ENCODE measurements at places on chromosomes 11 and 22.

DNA sequence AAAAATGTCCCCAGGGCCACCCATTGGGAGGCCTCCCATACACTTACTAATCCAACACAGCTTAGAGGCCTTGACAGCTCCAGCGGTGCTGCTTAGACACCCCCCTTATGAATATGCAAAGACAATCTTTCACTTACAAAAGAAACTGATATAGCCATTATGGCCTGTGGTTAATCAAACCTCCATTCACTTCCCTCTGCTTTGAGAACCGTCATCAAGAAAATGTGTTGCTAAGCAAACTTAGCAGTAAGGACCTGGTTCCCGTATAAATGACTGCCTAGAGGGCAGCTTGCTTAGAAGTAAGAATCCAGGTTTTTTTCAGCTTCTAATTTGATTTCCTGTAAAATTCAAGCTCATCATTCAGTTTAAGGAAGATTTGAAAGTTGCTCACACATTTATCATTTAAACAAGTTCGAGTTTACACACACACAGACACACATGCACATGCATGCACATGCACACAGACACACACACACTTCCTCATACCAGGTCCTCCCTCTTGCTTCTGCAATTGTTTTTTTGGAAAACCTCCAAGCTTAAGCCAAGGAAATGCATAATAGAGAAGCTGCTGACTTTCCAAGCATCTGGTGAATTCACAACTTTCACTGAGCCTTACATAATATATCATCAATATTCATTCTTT is 137.7 kb upstream of the BLID start:
- no peak for DNase-seq

- DNase-seq = no peak
These were observed 31.8 kb upstream of the GUCY1A2 start for GRCh38 chr11:107050121-107050520.

DNA sequence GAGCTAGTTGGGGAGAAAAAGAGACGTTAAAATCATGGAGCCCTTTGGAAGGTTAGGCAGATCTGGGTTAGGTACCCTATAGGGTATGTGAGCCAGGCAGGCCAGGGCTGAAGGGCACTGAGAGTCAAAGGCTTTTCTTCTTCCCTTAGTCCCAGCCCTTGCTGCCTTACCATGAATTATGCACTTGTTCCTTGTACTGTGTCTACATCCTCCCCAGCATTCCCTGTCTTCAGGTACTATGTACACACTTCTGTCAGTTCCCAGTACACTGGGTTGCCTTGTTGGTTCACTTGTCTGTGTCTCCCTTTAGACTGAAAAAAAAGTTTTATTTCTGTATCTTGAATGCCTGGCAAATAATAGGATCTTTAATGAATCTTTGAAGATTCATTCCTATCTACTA is 16.9 kb downstream of the RNF185 start:
- DNase-seq = no peak

DNA sequence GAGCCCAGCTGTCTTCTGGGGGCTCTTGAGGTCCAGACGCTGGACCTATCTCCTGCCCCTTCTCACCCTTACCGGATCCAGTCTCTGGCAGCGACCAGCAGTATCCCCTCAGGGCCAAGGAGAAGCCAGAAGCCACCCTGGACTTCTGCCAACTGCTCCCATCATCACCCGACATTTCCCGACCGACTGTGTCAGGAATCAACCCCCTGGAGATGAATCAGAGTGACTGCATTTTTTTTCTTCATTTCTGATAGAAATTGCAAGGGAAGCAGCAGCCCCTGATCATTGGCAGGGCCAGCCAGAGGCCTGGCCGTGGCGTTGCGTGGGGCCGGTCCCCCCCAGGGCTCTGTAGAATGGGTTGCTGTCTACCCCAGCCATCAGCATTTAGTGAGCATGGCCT is 5.2 kb upstream of the LIF start:
- no peak for DNase-seq

DNA sequence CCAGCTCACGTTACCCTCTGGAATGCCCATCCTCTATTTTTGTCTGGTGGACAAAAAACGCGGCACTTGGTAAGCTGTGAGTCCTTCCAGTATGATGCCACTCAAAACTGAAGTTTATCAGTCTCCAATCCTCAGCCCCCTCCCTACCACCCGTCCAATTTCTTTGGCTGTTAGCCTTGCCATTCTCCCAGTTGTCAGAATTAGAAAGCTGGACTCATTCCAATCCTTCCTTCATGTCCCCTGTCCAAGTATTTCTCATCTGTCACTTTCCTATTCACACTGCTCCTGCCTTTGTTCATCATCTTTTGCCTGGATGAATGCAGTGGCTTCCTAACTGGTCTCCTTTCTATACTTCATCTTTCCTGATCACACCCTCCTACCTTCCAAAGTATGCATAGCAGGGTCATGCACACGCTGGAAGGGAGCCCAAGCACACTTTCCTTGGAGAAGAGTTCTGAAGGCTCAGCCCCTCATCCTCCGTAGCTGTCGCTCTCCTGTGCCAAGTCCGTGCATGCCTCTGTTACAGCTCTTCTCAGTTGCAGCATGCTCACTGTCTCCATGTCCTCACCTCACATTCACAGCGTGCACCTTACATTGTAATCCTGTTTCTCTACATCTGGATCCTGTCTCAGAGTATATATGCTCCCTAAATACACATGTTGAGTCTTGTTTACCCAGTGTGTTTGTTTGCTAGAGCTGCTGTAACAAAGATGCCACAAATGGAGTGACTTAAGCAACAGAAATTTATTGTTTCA is 19.4 kb downstream of the APLP2 start:
- no peak for DNase-seq

DNA sequence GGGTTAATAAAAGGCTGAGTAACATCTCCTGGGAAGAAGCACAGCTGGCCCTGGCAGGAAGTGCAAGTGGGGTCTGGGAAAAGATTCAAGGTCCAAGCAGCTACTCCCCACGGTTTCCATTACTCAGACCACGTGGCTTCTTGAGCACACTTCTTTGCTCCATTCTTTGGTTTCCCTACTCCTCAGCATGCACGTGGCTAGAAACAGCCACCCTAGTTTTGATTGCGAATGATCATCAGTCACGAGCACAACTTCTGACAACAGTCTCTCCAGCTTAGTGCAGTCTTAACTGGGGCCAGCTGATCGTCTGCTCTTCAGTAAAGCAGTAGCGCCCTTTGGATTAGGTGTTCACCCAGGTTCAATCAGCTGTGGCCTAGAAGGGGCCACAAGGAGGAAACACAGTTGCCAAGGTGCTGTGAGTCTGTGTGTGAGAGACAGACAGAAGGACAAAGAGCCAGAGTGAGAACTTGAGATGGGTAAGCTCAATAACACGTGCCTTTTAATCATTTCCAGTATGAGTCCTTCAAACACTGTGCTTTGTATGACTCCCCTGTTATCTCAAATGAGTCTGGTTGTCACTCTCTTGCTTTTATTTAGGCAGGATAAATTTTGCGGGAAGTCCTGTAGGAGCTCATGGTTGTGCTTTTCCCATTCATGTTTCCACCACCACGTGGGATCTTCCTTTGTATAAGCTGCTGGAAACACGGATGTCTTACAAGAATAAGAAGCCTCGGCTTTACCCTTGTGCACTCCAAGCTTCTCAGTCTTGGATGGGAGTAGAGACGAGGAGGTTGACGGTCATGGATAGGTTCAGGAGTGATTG is 901 bp upstream of the PARVA start:
- no peak for DNase-seq

DNA sequence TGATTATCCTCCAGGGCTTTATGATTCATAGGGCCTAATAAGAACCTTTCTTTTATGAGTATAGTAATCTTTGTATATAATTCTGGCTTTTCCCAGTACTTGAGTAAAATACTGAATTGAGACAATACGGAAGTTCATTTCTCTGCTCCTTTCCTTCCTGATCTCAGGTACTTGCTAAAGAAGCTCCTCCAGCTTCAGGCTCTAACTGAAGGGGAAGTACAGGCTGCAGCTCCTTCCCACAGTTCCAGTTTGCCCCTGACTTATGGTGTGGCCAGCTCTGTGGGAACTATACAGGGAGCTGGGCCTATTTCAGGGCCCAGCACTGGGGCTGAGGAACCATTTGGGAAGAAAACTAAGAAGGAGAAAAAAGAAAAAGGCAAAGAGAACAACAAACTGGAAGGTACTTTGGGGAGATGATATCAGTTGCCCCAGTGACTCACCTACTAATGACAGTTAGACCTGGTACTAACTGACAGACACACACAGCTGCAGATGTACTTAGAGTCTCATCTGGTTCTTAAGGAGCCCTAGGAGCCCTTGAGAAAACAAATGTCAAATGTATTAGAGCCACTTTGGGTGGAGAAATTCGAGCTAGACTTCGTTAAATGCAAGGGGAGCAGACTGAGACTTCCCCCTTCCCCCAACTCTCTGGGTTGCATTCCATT is 3.0 kb downstream of the TBRG1 start:
- no peak for DNase-seq

- DNase-seq = no peak
These were observed 30.0 kb upstream of the MUC5B start for GRCh38 chr11:1192741-1193325.

GRCh38 chr11:108672113-108672512 is 7.2 kb downstream of the DDX10 start:
- DNase-seq = no peak
